ENCODE measurements at places on chromosomes 11 and 22.

- no peak for DNase-seq
These were observed 11.0 kb downstream of the TANGO2 start for GRCh38 chr22:20031732-20032406.

DNA sequence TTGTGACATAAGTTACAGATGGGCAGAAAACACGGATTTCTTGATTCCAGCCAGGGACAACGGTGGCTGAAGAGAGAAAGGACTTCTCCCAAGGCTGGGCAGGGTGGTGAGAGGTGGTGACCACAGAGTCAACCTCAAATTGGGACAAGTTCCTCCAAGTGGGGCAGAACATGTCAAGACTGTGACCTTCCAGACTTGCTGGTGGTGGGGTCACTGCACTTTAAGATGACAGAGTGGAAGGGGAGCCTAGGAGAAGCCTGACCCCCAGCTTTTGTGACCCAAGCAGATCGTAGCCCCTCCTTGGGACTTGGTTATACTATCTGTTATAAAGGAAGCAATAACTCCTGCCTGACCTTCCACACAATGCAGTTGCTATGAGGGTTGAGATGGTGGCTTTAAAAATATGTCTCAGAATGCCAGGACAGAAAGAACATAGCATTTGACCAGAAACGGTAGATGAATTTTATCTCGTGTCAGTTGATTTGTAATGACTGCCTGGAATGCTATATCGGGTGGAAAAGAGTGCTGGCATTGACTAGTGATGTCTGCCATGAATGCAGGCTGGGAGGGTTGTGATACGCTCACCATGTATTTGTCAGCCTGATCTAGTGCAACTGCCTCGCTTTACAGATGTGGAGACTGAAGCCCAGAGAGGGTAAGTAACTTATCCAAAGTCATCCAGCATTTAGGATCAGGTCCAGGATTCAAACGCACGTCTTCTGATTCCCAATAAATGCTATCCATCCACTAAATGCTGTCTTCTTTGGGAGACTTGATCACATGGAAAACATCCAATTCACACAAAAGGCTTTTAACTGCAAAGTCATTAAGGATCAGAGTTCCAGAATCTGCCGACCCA, 18.3 kb downstream of the TST start:
- no peak for DNase-seq

DNA sequence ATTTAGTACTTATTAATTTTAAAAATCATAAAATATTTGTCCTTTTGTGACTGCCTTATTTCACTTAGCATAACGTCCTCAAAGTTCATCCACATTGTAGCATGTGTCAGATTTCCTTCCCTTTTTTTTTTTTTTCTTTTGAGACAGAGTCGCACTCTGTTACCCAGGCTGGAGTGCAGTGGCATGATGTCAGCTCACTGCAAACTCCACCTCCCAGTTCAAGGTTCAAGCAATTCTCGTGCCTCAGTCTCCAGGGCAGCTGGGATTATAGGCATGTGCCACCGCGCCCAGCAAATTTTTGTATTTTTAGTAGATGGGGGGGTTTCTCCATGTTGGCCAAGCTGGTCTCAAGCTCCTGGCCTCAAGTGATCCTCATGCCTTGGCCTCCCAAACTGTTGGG, 10.6 kb downstream of the RAB6A start:
- no peak for DNase-seq

DNA sequence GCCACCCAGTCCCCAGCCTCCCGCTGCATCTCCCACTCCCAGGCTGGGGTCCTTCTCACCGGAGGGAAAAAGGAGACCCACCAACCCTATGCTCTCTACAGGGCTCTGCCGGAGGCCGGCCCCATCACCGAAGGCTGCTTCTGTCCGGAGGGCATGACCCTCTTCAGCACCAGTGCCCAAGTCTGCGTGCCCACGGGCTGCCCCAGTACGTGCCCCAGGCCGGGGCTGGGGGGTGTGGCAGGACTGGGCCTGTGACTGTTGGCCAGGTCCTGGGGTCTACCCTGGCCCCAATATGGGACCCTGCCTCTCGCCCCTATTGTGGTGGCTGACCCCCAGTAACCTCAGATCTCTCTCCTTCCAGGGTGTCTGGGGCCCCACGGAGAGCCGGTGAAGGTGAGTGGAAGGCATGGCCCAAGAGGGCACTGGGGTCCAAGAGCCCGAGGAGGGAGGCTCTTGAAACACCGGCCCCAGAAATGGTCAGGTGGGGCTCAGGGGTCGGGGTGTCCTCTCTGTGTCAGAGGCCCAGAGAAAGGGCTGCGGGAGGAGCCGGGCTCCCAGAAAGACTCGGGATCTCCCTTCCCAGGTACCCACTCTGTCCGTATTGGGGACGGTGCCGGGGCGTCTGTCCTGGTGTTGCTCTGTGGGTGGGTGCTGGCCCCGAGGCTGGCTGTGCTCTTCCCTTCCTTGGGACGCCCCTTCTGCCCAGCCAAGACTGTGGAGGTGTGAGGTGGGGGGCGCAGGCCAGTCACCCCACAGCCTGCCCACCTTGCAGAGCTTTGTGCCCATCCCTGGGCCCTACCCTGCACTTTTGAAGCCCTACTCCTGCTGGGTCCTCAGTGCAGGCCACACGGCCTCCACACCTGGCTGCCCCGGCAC, 26.1 kb upstream of the MUC5B start:
- no peak for DNase-seq

GRCh38 chr11:92751594-92751993, 217.9 kb upstream of the MTNR1B start:
- DNase-seq, result peak; percentile 71

DNA sequence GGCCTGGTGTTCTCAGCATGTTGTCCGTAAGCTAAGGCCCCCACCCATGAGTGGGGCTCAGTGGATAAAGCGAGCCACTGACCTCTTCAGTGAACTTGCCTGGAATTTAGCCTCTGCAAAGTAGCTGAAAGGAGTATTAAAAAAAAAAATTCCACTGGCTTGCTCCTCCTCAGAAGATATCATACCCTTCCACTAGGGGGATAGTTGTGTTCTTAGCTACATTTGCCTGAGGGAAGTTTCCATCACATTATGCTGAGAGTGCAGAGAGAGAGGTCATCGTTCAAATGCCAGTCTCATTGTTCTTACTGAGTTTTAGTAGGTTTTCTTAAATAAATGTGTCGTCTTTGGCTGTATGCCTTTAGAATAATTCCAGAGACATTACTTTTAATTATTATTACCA, 879.7 kb downstream of the JRKL start:
- no peak for DNase-seq

DNA sequence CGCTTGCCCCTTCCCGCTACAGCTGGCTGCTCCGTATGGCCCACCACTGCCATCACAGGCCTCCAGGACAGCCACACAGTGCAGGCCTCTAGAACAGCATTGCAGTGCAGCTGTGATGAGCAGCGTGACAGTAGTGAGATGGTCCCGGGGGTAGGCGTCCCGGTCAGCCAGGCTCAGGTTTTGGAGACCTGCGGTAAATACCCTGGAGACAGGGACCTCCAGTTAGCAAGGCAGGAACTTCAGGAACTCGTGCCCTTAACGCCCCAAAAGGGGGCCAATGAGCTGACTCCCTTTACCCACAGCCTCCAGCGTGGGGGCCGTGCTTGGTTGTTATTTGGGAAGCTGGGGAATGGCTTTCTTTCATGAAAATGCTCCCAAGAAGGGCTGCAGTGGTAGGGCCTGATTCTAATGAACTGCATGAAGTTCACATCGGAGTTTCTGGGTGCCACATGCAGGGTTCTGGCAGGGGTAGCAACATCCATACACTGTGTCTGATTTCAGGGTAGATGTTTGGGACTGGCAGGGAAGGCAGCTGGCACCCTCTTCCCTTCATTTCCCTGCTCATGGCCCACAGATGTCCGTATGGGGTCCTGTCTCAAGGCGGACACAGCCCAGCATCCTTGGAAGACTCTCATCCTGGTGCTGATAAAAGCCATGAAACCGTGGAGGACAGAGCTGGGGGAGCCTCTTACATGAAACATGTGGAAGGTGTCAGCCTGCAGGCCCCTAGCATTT, 440.5 kb downstream of the TBC1D22A start:
- DNase-seq, result no peak

GRCh38 chr22:19974268-19974861, 32.7 kb upstream of the TXNRD2 start:
- DNase-seq, result no peak

- DNase-seq, result no peak
These were observed 44.5 kb downstream of the SLCO2B1 start for GRCh38 chr11:75195167-75195962.

- DNase-seq, result no peak
These were observed 36.6 kb downstream of the RPS6KA4 start for GRCh38 chr11:64395545-64396078.

DNA sequence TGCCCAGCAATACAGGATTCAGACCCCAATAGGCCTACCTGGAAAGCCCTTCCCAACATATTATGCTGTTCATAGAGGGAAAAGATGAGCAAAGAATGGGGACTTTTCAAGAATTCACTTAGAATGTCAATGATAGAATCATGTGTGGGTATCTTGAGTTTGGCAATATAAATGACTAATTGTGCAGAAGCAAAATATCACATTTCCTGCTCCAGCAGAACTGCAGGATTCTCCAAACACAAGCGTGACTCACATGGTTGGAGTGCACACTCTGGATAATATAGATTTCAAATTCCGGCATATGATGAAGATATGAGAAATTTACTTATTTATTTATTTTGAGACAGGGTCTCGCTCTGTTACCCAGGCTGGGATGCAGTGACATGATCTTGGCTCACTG, 12.5 kb upstream of the APOL5 start:
- DNase-seq, result no peak

All from skin of body (tissue), 3 donors.